CMK (cell line): ENCODE measurements at places on chromosomes 13 and 19.
A peak's percentile ranks its signal among the peaks of the same experiment; 100 is the strongest.

- no peak for DNase-seq
Observed at GRCh38 chr13:39938596-39938995, 283.1 kb downstream of the COG6 start.

DNA sequence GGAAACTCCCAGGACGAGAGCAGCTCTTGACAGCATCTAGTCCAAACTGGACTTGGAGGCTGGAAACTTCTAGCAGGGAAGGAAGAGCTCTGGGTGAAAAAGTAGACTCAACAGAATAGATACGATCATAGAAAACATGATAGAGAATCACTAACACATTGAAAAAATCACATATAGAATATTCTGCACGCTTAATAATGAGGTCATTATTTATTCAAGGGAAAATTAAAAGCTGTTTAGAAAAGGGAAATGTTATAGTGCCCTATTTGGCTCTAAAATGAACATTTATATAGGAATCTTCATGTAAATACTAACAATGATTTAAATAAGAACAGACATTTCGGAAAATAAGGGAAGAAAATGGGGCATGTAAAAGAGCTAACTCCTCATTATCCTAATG is 15.1 kb downstream of the KL start:
- DNase-seq: no peak

DNA sequence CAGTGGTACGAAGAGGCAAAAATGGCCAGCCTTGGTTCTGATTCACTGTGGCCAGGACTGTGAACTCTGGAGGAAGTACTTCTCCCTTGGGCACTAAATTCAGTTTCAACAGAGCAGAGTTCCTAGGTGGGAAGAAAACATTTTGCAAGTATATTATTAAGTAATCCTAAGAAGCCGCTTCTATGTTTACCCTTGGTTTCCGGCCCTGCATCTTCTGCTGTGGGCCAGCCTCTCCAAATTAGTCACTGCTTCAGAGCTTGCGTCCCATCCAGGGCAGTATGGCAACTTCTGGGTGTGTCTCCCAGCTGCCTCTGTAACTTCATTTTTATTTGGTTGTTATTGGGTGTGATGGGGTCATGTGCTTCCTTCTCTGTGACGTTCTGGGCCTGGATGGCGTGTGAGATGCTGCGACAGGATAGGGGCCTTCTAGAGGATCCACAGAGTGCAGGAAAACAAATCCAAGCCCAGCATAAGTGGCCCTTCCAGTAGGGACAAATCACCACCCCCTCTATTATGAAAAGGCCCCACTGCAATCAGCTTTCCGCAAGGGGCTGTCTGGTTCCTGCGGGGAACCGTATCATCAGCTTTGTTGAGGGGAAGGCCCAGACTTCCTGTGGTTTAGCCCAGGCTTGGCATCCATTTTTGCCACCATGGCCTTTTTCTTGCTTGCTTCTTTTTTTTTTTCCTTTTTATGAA is 55.1 kb upstream of the C1QTNF9 start:
- DNase-seq: no peak

- DNase-seq: no peak
Observed at GRCh38 chr13:42592915-42593900, 19.3 kb downstream of the TNFSF11 start.

DNA sequence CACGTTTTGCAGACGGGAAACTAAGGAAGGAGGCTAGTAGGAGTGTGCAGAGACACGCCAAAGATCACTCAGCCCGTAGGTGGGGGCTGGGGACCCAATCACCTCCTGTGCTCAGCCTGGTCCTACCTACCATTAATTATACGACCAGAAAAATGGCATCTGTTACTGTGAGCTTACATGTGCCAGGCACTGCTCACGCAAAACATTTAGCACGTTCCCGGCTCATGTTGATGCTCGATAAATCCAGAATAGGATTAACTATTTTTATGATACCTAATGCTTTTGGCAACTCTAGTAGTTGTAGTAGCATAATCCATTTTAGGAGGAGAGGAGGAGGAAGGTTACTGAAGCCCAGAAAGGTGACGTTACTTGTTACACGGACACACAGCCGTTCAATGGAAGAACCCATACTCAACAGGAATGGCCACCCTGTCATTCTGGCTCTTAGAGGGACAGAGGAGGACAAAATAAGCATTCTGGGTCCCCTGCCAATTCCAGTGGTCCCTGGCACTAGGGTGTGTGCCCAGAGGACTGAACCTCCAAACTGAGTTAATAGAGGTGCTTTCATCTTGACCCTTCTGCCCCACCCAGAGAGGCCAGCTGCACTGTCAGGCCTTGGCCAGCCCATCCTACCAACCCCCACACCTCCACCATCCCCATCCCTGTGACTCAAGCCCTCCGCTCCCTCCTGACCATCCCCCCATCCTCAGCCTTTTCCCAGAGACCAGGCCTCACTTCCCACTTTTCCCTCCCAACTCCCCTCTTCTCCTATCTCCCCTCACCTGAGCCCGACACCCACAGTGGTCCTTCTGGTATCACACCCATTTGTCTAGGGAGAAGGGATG is 5.0 kb upstream of the EML2 start:
- no peak for DNase-seq

GRCh38 chr19:6866741-6867151 is 20.6 kb upstream of the ADGRE1 start:
- no peak for DNase-seq

- no peak for DNase-seq
Observed at GRCh38 chr13:27476943-27477703, 26.8 kb upstream of the MTIF3 start.

- no peak for DNase-seq
Observed at GRCh38 chr19:3096902-3097326, 2.8 kb downstream of the GNA11 start.

GRCh38 chr13:33493672-33494365 is 208.3 kb upstream of the STARD13 start:
- no peak for DNase-seq

- no peak for DNase-seq
Observed at GRCh38 chr13:36069881-36070366, 61.3 kb downstream of the DCLK1 start.

- no peak for DNase-seq
Observed at GRCh38 chr19:16619457-16619856, 8.5 kb downstream of the MED26 start.

GRCh38 chr13:32423592-32423991 is 4.3 kb downstream of the N4BP2L1 start:
- peak; percentile 56 for DNase-seq

DNA sequence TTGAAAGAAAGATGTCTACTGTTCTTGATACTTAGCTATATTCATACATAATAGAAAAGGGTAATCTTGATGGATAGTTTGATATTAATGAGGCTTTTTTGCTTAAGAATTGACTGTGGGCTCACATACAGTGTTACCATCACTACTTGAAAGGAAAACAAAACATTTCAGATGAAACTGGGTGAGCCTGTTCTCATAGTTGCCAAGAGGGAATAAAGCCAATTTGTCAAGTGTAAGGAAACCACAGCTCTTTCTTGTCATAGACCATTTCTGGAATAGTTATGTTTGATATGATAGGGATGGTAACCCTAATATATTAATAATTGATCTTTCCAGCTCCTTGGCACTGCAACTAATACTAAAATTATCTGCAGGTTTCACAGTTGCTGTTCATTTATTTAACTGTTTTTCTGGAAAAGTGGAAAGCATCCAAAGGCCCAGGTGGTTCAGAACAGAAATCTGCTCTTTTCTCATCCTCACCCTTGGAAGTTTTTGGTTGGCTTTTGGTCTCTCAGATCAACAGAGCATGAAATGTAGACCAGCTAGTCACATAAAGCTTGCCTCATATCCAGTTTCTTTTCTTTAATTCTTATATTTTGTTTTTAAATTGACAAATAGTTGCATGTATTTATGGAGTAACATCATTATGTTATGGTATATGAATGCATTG is 43.2 kb downstream of the ARHGEF7 start:
- no peak for DNase-seq

- DNase-seq: no peak
Observed at GRCh38 chr13:96822895-96823294, 171.4 kb downstream of the OXGR1 start.

DNA sequence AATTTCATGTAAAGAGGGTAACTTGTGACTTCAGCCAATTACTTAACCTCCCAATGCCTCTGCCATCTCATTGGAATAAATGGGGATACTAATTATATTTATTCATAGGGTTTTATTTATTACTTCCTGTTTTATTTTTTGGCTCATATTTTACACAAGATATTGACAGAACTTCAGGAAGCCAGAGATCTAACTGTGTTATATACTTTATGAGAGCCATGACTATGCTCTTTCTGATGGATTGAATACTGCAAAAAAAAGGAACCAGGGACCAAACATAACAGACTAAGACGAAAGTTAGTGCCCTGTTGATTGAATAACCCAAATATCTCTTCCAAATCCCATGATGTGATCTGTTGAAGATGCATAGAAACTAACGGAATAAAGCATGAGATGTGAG is 243.3 kb upstream of the STARD13 start:
- DNase-seq: no peak

DNA sequence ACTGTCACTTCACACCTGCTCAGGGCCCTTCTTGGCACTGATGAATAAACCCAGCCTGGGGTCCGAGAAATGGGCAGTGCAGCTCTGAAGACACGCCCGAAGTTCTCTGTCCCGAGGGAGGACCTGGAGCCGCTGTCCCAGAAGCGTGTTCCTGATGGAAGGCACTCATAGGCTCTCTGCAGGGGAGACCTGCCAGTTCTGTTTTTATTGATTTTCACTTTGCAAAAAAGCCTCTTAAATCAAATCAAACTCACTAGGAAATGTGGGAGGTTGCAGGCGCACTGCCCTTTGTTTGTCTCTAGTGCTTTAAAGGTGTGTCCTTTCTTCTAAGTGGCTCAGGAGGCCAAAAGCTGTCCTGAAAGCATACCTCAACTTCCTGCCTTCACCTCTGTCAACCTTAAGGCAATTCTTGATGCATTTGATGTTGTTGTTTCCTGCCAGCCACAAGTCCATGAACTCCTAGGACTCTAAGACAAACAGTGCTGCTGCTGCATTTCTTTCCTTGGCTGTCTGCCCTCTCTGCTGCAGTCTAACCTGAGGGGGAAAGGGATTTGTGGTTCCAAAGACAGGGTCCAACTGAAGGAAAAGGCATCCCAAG is 663.2 kb downstream of the UQCRFS1 start:
- DNase-seq: no peak

GRCh38 chr19:50843701-50844221 is 10.4 kb upstream of the KLK15 start:
- DNase-seq: no peak

- DNase-seq: no peak
Observed at GRCh38 chr13:30308548-30308947, 1.2 kb upstream of the KATNAL1 start.

DNA sequence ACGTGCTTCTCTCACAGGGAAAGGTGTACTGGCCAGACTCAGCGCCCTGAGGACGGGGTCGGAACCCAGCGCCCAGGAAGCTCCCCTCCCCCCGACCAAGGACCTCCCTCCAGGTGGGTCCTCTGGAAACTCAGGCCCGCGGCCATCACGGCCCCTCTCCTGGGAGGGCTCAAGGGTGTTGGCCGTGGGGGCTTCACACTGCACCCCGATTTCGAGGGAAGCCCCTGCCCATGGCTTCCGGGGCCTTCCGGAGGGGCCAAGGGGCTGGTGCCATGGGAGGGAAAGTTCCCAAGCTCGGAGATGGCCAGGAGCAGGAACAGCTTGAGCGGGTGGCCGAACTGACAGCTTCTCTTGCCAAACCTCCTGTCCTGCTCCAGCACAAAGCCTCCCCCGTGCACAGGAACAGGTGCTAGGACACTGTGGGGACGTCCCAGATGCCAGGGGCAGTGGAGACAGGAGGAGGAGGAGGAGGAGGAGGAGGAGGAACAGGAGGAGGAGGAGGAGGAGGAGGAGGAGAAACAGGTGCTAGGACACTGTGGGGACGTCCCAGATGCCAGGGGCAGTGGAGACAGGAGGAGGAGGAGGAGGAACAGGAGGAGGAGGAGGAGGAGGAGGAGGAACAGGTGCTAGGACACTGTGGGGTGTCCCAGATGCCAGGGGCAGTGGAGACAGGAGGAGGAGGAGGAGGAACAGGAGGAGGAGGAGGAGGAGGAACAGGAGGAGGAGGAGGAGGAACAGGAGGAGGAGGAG is 10.0 kb downstream of the SBNO2 start:
- no peak for DNase-seq

GRCh38 chr13:41488124-41488523 is 30.8 kb downstream of the RGCC start:
- DNase-seq: no peak

GRCh38 chr13:98751861-98752466 is 508 bp downstream of the SLC15A1 start:
- DNase-seq: no peak

GRCh38 chr19:34397853-34398252 is 6.3 kb upstream of the PDCD2L start:
- DNase-seq: no peak

GRCh38 chr13:50544211-50544610 is 299.3 kb downstream of the DLEU7 start:
- DNase-seq: no peak

DNA sequence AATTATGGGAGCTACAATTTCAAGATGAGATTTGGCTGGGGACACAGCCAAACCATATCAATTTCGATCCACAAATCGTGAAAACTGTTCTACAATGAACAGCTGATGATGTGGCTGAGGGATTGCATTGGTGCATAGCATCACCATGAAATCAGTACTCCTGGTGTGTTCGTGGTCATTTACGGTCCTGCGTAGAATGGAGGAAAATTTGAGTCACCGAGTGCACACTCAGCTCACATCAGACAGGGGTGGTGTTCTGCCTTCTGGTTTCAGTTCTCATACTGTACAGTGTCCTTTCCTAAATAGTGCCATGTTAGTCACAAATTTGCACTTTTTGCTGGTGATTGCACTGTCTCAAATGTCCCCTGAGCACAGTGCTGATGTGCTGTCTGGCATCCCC is 39.2 kb downstream of the MYH14 start:
- no peak for DNase-seq

DNA sequence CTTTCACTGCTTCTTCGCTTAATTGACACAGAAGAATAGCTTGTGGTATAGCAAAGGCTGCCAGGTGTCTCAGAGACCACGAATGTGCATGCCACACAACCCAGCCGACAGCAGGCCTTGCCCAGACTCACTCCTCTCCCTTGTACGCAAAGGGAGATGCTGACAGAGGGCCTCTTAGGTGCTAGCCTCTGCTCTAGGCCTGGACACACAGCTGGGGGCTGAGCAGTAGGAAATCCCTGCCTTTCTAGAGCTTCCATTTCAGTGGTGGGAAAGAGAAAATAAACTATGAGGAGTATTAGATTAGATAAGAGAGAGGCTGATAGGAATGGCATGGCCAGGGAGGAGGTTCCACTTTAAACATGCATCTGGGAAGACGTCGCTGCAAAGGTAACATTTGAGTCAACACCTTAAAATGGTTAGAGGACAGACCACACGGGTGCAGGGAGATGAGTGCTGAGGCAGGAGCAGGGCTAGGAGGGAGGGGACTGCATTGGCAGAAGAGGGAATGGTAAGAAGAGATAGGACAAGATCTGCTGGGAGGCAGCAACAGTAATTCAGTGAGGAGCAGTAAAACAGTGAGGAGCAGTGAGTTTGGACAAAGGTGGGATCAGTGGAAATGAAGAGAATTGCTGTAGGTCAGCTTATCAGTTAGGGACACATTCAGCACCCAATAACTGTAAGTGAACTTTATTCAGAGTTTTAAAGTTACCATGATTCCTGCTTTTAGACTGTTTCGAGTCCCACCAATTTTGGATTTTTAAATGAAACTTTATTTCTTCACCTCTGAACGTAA is 100.0 kb downstream of the RNF17 start:
- no peak for DNase-seq

GRCh38 chr19:30207357-30207756 is 164.8 kb upstream of the ZNF536 start:
- DNase-seq: no peak

- DNase-seq: no peak
Observed at GRCh38 chr13:92256211-92256610, 857.8 kb downstream of the GPC5 start.

- DNase-seq: no peak
Observed at GRCh38 chr19:1492474-1493006, 1.6 kb downstream of the REEP6 start.
